ENCODE measurements at places on chromosomes 4 and X. TPM values are rescaled to one million over a fixed set of nuclear protein-coding genes. Genes with fewer than 3 reads are reported as not detected.

Gene ZIC3
- total RNA-seq, result not detected

DNA sequence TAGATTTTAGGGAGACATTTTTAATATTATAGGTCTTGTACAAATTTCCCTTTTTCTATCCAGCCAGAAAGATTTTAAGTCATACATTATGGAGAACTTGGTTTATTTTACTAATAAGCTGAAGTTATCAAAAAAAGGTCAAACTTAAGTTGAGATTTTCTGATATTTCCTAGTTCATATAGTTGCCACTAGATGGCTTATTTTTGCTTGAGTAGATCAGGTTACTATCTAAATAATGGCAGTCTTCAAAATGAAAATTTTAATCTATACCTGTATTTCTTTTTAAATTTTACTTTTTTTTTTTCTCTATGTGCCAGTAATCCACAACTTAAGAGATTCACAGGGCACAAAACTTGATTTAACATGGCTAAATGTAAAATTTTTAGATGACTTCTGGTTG lies 52.3 kb downstream of the USP9X start:
- no peak overlapping the region for H3K4me3 ChIP-seq
- peaks cover 6% of the 10 kb centered on the region for H3K36me3 ChIP-seq
- DNase-seq, result peak; percentile 5
- H3K27me3 ChIP-seq, result no peaks in the 10 kb centered on the region
- H3K27ac ChIP-seq, result no peak overlapping the region
- H3K4me1 ChIP-seq, result no peaks in the 10 kb centered on the region

DNA sequence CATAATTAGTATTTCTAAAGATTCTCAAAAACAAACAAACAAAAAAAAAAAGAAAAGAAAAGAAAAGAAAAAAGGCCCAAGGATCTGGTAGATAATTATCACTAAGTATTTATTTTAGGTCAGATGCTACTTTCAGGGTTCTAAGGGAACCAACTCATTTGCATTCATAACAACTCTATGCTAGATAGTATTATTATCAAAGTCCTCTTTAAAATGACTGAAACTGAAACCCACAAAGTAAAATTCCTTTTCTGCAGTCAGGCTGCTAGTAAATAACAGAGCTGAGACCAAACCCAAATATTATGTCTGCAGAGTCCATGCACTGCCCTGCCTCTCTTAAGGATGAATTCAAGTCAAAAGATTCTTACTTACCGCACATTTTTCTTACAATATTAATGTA lies 38.3 kb upstream of the MAPK10 start:
- no peaks in the 10 kb centered on the region for H3K4me1 ChIP-seq
- DNase-seq, result no peak
- H3K27me3 ChIP-seq, result no peaks in the 10 kb centered on the region
- no peaks in the 10 kb centered on the region for H3K36me3 ChIP-seq
- no peak overlapping the region for H3K27ac ChIP-seq

DNA sequence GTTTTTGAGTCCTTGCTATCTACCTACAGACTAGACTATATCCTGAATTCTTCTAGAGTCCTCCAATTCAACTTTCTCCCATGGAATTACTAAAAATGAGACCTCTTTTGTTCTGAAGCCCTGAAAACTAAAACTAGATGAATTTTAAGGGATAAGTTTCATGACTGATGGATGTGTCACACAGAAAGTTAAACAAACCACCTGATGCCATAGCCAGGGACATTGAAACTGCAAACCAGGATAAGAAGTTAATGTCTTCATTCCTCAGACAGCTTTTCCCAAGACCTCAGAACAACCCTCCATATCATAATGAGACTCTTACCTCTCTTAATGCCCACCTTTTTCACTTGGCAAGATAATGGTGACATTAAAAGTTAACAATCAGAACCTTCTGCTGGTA lies 81.5 kb upstream of the PTPN13 start:
- H3K4me3 ChIP-seq, result no peak overlapping the region
- DNase-seq, result no peak
- peaks cover 5% of the 10 kb centered on the region for H3K4me1 ChIP-seq
- no peaks in the 10 kb centered on the region for H3K36me3 ChIP-seq
- no peak overlapping the region for H3K27ac ChIP-seq
- H3K27me3 ChIP-seq, result no peaks in the 10 kb centered on the region

- peak overlapping the region; percentile 58 for H3K27ac ChIP-seq
- peaks cover 68% of the 10 kb centered on the region for H3K4me1 ChIP-seq
Measured at GRCh38 chr4:40255393-40256281, 58.8 kb downstream of the RHOH start.

Data from naive thymus-derived CD4-positive, alpha-beta T cell (primary cell).